ENCODE measurements at places on chromosomes 2 and 18.

DNA sequence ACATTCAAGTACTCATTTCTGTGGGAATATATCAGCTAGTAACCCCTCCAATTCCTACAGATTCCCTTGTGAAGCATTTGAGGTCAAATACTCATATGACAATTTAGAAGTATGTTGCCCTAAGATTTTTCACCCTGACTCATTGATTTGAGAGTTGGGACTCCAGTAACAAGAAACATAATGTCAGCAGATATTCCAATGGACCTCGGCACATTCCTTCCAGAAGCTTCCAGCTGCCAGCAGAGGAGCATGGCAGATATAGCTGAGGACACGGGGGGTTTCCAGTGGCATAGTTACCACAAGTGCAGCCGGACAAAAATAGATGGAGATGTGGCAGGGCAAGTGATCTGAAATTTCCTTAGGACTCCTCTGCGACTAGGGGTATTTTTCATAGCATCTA lies 101.9 kb upstream of the ARHGAP28 start:
- no peak for DNase-seq

GRCh38 chr2:144411473-144411872 lies 108.4 kb downstream of the ZEB2 start:
- DNase-seq, result no peak

- DNase-seq, result no peak
Observed at GRCh38 chr18:9951022-9951859, 37.4 kb downstream of the VAPA start.

DNA sequence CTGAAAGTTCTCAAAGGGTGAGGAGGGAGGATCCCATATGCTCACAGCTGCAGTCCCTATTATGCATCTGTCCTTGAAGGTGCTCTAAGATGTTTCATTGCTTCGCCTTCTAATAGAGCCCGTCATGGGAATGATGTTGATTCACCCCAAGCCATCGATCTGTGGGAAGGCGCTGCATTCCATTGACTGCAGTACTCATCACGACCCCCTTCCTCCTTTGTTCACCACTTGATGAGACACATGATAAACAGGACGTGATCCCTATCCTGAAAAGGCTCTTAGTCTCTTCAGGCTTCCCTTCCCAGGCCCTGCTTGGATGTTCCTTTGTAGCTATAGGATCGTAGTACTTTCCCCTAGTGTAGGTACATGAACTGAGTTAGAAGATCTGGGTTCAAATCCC lies 181.8 kb downstream of the AGPS start:
- DNase-seq, result no peak

DNA sequence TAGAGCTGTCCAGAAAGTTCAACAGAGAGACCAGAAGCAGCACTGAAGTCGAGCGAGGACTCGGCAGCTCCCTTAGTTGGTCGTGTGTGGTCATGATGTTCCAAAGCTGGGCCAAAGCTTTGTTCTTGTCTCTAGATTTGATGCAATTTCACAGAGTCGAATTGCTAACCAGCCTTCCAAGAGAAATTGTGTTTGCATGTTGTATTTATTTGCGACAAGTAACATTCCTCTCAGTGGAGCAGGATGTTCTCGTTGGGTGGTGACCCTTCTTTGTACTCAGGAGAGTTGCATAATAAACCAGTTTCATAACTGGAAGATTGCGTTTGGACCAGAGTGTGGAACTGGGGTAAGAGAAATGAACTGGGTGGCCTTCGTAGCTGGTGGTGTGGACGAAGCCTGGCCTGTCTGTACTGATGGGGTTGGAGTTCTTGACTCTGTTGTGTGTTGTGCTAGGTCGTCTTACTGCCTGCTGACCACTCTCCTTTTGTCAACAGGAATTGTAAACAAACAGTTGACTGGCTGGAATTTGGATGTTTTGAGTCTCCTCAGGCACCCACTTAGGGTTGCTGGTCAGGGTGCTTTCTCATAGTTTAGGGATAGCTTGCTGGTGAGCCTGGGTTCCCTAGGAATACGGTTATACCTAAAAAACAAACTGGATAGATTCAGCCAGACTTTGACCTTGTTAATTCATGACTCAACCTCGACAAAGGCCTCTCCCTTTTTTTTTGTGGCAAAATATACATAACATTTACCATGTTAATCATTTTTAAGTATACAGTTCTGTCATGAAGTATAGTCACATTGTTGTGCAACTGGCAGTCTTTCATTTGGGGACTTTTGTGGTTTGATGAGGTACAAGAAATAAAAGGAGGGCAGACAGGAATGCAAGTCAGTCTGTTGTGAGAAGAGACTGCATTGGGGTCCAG lies 28.9 kb upstream of the TOGARAM2 start:
- DNase-seq, result no peak

DNA sequence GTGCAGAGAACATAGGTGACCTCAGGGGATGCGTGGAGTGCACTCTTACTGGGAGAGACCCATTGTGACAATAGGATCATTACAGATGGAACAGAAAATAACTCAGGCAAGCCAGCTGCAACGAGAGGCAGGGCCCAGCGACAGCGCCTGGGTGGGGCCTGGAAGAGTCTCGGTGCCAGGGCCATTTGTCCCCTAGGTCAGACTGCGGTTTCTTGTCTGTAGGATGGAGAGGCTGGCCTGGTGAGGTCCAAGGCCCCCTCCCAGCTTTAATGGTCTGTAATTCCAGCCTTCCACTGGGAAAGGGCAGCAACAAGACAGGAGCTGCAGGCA lies 208.6 kb upstream of the APCDD1 start:
- DNase-seq, result no peak

DNA sequence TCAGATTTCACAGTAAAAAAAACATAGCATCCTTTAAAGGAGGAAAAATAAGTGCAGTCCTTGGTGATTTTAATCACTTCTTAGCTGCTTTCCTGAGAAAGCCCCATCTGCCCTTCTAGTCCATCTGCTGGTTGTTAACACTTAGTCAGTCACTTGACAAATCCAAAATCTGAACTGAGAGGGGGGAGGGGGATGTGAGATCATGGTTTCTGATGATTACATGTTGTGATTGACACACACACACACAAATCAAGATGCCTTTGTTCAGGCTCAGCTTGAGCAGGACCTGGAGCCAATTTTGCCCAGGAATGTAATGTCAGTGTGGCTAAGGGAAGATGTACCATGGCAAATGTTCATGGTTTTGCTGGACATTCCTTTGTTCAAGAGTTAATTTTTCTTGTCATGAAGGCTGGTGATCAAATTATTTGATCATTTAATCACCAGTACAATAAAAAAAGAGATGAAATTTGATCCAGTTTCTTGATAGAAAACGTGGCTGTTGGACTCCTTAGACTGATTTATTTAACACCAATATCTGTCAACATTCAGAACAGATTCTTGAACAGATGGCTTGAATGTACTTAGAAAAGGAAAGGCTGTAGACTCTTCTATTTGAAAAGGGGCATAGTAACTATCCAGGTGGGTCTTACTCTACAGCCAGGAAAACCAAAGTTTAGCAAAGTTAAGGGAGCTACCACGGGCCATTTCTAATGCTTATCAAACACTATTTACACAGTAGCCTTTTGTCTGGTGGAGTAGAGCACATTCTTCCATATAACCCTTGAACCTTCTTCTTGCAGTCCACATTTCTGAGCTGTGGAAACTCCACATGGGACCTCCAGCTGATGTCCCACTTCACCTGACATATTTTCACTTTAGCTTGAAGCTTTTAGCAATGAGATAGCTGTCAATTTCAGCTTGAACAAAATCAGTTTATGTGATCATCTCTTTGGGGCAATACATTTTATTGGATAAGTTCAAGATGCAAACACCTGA lies 408.7 kb downstream of the PIK3C3 start:
- no peak for DNase-seq

DNA sequence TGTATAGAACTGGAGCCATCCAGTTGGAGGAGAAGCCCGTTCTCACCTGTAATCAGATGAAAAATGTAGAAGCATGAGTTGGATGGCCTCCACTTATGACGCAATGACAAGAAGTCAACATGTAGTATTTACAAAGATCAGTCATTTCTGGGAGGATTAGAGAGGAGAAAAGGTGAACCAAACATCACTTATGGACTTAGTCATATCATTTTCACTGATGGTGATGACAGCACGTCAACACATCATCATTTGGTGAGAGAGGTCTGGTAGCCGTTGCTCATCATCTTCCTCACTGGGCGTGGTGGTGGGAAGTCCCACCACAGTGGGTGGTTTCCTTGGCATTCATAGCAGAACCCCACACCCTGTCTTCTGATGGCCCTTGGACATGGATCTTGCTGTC lies 264.2 kb upstream of the EPAS1 start:
- no peak for DNase-seq

Data from activated T-cell treated with anti-CD3 and anti-CD28 coated beads for 24 hours (primary cell).